Activated T-helper 1 cell treated with anti-CD3 and anti-CD28 coated beads, Interleukin-2, amount 50 U/mL, for 16 hours (primary cell): ENCODE measurements at places on chromosomes 6 and 20.

DNA sequence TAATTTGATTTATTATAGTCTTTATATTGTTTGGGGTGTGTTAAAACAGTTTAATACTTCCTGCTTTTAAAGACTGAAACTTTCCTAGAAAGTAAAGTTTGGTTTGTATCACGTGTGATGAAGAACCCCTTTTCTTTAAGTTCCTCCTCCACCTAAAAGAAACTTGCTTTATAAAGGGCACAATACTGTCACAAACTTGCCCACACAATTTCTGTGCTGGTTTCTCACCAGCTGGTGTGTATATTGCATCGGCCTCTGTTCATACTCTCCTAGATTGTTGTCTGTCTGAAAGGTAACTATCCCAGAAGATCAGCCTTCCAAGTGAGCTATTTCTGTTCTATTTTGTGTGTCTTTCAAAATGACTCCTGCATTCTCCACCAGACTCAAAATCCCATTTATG, 46.9 kb downstream of the ANKRD6 start:
- DNase-seq, result no peak

DNA sequence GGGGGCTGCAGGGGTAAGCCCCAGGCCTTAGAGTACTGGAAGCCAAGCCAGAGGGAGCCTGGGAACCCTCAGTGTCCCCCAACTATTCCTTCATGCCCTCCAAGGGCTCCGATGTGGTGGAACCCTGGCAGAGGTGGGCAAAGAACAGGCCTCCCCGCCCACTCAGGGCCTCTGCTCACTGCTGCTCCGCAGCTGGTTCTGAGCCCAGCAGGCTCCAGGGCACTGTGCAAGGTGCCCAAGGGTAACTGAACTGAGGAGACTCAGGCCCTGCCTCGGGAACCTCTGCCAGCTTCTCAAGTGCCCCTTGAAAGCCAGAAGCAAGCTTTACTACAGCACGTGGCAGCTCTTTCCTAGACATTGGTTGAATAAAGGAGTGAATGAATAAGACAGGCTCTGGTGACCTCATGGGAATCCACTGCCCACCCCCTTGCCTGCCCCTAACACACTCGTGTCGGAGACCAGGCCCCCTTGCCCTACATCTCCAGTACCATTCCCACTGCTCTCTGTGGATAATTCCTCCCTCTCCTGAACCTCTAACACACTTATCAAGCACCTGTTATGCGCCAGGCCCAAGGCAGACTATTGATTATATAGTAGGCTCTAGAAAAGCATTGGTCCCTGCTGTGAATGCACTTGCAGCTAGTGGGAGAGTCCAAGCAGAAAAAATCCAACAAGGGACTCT, 55.0 kb downstream of the TOX2 start:
- DNase-seq, result no peak

- no peak for DNase-seq
Measured at GRCh38 chr20:1563598-1563997, 6.1 kb upstream of the SIRPD start.

DNA sequence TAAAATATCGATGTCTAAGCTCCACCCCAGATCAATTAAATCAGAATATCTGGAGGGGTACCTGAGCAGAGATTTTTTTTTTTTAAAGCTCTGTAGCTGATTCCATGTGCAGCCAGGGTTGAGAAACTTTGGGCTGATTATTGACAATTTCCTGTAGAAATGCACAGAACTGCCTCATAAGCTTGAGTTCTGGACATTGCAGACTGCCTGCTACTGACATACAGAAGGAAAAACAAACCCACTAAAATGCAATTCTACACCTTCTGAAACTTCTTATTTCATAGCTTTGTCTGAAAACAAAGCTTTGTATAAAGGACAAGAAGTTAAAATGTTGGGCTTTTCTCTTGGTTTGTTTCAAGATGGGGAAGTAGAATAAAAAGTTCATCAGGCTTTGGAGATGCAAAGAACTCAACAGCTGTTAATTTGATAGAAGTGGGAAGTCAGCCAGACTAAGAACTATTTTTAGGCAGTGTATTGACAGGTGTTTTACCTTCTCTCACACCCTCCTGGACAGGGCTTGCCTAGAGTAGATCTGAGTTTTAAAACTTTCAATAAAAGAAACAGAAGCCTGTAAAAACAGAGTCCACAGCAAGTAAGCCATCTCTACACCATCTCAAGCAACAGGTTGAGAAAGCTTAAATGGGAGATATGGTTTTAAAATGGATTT, 147.7 kb downstream of the KCNQ5 start:
- DNase-seq, result no peak

DNA sequence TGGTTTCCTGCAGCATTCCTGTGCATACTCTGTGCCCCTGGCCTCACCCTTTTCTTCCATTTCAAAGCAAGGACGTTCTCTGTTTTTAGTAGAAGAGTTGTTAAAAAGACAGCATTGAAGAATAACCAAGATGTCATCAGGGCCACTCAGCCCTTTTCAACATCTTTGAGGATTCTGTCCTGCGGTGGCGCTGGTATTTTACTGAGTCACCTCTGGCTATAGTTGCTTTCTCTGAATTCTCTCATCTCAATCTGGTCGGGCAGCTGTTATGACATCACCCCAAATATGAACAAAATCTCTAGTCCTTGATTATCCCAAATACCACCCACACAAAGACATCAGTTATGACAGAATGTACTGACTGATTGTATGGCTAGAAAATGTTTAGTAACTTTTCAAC, 204.2 kb downstream of the GRIK2 start:
- DNase-seq, result no peak

DNA sequence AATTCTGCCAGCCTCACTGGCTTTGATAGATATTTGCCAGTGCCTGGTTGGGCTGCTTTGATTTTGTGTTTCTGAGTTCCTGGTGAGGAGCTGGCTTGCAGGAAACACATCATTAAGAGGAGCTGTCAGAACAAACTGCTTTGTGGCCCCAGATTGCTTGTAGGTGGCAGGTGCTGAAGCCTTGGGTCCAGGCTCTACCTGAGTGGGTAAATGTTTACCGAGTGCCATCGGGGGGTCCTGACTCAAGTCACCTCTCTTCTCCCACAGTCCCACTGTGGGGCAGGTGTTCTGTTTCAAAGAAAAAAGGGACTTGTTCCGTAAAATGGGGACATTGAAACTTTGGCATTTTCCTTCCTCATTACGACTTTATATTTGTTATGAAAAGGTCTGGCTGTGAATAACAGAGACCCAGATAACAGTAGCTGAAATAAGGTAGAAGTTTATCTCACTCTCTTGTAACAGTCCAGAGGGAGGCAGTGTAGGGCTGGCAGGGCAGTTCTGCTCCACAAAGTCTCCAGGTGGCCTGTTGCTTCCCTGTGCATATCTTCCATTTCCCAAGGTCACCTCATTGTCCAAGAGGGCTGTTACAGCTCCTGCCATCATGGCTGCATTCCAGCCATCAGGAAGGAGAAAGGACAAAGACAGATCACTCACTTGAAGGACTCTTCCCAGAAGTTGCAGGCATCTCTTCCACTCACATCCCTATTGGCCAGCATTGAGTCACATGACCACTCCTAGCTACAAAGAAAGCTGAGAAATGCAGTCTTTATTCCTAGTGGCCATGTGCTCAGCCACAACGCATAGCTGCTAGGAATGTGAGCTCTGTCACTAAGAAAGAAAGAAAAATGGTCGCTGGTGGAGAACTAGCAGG, 149.9 kb upstream of the KCNG1 start:
- DNase-seq, result no peak

DNA sequence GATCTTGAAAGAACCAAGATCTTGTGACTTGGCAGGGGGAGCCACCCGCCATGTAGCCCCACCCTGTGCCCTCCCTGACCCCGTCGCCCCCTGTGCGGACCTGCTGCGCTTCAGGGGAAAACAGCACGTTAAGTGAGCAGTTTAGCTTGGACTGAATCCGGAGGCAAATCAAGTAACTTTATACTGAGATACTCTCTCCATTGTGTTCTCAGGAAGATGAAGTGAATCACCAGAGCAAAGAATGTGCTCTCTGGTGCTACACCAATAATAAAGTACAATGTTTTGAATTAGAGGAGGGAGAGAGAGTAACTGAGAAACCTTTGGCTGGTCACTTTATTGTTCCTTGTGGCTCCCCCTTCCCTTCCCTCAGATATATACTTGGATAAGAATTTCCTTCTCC, 83.4 kb downstream of the TXNDC5 start:
- DNase-seq, result no peak

DNA sequence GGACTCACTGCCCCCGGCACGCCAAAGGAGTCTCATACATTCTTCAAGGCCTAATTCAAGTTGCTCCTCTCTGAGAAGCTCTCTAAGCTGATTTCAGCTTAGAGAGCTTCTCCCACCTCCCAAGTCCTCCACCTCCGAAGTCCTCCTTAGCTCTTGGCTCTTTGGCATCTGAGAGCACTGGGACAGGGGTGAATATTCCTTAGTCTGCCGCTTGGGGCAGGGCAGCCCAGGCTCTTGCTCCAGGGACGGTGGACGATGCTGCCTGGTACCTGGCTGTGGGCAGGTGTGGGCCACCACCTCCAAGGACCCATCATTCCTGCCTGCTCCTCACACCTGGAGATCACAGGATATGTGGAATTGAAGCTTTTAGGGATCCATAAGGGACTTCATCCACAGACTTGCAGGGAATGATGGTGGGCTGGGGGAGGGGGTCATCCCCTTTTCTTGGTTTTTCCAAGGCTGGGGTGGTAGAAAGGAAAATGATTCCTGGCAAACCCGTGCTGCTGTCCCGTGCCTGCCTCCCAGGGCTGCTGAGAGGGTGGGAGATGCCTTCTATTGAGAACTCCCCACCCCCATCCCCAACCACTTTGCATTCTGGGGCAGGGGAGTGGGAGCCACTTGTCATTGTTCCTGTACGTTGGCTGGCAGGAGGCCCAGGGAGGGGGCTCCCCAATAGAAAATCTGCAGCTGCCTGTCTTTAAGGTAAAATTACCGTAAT, 57.4 kb downstream of the ARHGAP40 start:
- no peak for DNase-seq

DNA sequence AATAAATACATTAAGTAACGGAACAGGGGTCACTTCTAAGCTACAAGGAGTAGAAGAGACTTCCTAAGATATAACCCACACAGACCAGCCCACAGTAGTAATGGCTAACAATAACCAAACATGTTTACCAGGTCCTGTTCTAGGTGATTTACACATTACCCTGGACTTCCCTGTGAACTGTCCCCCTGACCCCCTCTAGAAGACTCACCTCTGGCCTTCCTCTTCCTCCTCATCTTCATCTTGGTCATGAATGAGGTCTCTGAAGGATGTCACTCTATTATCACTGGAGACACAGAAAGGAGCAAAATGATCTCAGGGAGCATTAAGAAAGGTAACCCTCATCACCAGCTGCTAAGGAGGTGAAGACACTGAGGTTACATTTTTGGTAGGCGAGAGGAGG, 8.7 kb downstream of the NSFL1C start:
- DNase-seq, result no peak

DNA sequence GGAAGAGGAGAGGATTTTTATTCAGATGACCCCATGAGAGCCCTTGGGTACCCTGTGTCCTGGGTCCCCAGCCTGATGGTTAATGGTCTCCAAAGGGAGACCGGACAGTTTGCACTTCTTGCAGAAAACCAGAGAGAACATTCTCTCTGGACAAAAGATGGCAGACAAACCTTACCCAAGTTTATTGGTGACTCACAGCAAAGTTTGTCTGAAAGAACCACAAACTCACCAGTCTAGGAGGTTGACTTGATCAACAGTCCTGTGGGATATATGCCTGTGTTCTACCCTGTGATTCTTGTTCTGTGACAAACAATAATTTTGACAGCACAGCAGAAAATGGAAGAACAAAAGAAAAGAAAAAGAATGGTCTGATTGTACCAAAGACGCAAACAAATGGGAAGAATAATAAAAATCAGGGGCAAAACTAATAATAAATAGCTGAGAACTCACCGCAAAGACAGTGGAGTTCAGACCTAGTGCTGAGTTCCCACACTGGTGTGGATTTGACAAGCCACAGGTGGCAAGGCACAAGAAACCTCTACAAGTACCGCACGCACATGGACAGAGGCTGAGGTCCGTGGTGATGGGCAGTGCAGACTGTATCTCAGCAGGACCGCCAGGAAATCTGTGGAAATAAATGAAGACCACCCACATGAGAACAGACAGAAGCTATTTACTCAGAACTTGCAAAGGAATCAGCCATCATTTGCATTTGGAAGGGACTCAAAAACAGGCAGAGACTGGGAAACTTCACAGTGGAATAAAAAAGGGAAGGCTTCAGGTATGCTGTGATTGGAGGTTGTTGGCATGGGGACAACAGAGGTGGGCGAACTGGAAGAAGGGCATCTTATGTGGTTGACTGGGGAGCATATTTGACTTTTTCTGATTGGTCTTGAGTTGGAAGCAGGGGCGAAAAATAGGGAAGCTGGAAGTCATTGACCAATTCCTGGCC, 246.3 kb upstream of the RNF24 start:
- DNase-seq, result no peak

- DNase-seq, result no peak
Measured at GRCh38 chr20:40438161-40438830, 250.7 kb downstream of the MAFB start.

GRCh38 chr6:63573899-63574553, 1.7 kb downstream of the LOC128125822 start:
- DNase-seq, result no peak

DNA sequence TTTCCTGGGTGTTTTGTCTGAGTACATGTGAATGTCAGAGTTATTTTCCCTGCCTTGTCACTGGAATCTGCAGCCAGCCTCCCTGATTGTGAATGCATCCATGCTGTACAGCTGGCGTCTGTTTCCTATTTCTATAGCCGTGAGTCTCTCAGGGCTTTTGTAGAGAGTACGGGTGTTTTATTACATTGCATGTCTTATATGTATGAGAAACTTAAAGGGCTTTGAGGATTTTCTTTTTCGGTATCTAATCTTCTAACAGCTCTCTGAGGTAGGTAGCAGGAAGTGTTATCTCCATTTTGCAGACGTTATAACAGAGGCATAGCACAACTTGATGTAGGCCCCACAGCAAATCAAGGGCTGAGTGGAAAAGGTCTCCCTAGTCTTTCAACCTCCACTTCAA, 272.9 kb downstream of the PRL start:
- DNase-seq, result no peak

- DNase-seq, result no peak
Measured at GRCh38 chr20:44264287-44264686, 17.2 kb downstream of the GDAP1L1 start.

DNA sequence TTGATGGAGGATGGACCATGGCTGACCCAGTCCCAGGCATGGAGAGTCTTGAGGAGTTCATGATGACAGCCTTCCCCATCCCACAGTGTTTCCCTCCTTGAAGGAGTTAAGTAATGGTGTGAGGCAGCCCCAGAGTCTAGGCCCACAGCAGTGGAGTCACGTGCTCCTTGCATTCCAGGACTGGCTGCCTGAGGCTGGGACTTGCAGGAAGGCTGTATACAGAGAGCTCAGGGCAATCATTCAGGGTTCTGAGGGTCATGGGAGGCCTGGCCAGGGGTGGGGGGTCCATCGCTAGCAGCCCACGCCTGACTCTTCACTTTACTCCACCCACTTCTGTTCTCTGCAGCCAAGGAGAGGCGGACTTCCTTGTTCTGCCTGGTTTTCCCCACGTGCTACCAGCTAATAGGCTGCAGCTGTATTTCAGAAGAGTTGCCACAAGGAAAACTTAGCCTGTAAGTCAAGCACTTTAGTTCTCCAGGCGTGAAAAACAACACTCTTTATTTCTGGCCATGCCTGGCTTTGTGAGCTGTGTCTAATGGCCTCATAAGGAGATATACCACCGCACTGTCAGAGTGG, 272.5 kb downstream of the DHX35 start:
- no peak for DNase-seq

- DNase-seq, result no peak
Measured at GRCh38 chr20:15945289-15945688, 628.0 kb downstream of the KIF16B start.
